NAMALWA (cell line): ENCODE measurements at places on chromosomes 5 and 9.
A peak's percentile ranks its signal among the peaks of the same experiment; 100 is the strongest.

DNA sequence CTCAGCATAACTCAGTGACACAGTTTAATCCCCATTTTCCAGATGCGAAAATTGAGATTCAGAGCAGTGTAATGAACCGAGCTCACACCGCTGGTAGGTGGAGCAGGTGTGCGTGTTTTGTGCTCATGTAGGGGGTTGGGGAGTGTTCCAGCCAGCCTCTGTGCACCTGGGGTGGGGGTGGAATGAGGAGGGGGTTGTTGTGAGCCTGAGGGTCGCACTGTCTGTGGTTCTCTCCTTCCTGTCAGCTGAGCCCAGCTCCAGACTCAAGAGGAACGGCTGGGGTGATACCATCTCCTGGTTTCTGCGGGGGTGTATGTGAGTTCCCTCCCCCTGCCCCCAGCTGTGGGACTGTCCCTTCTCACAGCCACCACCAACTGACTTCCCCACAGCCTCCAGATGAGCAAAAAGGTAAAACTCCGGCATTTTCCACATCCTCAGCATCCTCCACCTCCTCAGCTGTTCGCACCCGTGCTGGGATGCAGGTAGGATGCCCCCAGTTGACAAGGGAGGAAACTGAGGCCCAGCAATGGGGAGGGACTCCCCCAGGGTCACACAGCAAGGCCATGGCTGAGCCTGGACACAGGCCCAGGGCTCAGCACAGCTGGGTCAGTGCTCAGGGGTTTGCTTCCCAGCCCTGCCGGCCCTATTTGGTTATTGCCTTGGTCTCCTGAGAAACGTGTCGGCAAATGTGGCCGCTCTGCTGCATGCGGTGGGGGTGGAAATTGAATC, 2.1 kb downstream of the SH2D3C start:
- DNase-seq = peak; percentile 91

GRCh38 chr5:140175367-140176030, 511 bp downstream of the CYSTM1 start:
- peak; percentile 86 for DNase-seq

- no peak for DNase-seq
These were observed 162.4 kb upstream of the ZNF608 start for GRCh38 chr5:124908581-124909451.

- DNase-seq = no peak
These were observed 100.4 kb upstream of the MAMDC2 start for GRCh38 chr9:69943148-69943806.

DNA sequence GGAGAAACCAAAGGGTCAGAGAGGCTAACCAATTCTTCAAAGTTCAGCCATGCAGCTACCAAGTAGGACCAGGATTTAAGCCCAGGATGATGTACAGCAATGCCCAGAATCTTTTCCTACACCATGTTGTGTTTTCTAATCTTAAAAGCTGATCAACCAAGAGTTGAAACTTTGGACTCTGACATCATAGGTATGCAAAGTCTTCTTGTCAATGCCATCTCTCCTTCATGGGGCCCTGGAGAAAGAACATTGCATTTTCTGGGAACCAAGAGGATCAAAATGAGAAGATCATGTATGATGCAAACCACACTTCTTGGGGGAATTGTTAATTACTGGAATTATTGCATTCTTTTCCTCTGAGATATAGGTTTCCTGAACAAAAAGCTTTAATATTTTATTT, 54.4 kb upstream of the XPA start:
- DNase-seq = no peak

DNA sequence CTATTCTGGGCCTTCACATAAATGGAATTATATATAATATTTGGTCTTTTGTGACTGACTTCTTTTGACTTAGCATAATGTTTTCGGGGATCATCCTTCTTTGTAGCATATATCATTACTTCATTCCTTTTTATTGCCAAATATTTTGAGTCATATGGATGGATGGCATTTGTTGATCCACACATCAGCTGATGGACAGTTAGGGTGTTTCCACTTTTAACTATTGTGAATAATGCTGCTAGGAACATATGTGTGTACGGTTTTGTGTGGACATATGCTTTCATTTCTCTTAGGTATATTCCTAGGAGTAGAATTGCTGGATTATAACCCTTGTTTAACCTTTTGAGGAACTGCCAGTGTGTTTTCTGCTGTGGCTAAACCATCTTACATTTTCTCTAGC, 249.6 kb downstream of the FANCC start:
- no peak for DNase-seq

DNA sequence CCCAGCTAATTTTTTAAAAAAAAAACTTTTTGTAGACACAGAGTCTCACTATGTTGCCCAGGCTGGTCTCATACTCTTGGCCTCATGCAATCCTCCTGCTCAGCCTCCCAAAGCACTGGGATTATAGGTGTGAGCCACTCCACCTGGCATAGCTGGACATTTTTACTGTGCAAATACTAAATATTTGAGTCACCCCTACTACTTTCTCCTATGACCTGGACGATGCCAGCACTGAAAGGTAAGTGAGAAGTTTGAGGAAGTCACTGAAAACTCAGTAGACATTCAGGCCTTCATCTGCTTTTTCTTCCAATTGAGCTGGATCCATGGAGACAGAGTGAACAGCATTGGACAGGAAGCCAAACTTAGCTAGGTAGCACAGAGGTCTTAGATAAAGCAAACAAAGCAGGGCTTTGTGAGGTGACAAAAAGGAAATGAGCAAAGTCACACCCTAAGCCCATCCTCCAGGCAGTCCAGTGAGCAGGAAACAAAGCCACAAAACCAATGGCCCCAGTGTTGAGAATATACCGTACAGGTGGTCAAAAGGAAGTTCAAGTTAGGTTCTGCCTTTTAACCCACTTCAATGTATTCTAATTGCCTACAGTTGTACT, 192.6 kb upstream of the RASA1 start:
- peak; percentile 14 for DNase-seq

DNA sequence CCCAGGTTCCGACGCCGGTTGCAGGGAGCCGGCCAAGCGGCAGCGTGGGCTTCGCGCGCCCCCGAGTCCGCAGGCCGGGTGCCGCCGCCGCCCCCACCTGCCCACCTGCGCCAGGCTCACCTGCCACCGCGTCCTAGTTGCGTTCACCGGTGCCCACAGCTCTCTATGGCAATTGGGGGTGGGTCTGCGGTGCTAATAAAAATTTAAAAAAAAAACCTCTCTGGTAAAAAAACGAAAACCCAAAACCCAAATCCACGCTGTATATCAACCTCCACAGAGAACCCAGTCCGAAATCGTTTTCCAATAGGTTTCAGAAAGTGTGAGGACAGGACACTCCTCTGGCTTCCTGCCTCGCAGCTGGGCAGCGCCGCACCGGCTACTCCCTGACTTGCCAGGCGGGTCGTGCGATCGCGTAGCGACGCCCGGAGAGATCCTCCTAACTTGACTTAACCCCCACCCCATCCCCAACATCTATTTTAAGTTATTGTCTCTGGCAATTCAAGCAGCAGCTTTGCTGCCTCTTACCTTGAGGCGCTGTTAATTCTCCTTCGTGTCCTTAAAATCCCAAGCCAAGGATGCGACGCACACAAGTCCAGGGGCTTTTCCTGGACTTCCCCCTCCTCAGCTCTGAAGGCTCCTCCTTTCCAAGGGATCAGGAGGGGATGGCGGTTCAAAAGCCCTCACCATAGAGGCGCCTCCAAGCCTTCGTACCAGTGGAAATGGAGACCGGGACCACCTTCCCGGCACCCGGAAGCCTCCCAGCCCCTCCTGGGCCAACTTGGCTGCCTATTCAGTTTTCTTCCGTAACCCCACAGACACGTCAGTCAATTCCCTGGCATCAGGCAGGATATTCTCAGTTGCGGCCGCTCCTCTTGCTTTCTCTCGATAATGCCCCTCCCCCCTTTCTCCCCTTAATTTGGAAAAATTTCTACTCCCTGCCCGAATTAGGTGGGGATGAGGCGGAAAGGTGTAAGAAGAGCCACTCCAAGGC, 1639.4 kb upstream of the C9orf72 start:
- no peak for DNase-seq

DNA sequence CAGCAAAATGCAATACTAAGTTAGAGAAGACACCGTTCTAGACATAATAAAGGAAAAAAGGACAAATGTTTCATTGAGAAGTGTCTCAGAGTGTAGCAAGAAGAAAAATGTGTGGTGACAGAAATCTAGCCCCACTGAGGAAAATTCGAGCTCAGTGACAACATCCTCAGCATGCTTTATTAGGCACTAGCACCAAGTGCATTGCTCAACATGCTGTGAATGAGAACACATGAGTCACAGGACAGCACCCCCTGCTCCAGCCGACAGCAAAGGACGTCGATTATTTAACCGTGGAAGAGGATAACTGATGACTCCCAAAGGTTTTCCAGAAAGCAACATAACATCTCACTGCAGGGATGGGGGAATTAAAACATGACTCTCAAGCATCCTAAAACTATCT, 182.7 kb downstream of the GNAQ start:
- no peak for DNase-seq

DNA sequence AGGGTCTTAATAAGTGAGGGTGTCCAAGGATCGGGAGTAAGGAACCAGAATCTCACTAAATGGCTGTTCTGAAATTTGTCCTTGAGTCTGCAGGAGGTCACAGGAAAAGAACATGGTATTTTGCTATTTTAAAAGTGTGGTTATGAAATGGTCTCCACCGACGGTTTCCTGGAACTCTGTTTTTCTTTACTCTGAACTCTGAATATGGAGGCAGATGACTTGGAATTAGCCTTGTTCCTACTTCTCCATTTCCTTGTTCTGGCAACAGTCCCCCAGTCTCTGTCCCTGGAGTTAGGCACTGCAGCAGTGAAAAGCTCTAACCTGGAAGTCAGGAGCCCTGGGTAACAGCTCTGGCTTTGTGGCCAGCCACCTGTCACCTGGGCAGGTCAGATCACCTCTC, 46.6 kb upstream of the C5orf58 start:
- no peak for DNase-seq

DNA sequence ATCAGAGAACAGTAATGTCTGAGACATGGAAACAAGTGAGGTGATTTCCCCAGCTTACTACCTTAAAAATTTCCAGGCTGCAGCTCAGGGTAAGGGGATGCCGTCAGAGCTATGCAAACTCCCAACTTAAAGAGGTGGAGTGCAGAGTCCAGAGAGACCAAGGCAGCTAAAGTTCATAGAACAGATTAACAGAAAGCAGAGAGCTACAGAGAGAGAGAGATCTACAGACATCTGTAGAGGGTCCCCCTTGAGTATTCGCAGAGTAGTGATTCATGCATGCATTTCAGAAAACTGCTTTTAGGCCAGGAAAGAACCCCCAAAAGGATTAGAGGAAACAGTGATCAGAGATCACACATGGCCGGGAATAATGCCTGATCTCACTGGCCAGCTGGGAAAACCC, 306.2 kb upstream of the PUM3 start:
- DNase-seq = no peak

DNA sequence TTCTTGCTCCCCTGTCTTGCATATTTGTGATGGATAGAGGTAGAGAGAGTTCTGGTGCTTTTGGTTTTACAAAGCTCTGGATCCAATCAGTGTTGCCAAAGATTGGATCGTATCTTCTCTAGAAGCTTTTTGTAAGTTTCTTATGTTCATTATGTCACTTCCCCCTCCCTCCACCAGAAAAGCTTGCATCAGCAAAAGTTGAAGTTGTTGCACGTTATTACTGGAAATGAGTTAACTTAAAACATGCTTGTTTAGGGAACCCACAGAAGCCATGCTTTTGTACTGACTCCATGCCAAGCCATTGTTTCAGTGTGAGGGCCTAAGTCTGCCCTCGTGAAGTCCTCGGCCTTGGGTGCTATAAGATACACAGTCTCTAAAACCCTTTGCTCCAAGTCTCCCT, 186.5 kb downstream of the ERCC6L2 start:
- no peak for DNase-seq

DNA sequence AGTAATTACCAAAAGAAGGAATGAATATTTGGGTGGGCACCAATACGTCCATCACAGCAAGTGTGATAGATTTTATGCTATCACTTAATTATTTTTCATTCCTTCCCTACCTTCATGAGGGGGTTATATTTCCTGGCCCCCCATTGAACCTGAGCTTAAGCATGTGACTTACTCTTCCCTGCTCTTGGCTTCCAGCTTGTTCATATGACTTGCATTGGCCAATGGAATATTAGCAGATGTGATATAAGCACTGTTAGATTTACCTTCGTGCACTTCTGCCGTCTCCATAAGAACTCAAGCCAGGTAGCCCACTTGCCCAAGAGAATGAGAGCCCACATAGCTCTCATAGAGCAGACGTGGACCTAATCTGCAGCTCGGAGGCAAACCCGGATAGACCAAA, 99.1 kb upstream of the SMARCA2 start:
- no peak for DNase-seq

DNA sequence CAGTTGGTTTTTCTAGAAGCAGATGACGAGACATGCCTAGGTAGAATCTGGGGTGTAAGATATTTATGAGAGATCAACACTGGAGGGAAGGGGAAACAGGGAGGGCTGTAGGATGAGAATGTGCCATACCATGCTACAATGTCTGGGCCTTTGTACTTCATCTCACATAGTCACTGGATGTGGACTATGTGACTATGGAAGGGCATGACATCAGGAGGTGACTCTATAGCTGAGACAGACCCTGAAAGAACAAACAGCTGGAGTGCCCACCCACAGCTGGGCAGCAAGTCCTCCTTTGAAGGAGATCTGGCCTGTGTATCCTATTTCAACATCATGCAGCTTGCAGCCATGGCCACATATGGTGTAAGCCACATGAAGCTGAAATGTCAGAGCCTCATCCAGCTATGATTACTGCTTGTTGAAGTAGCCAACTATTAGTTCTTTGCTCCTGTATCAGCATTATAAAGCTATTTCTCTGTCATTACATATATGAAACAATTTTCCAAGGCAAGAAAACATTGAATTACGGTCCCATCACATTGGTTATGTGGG, 46.2 kb upstream of the KIF2A start:
- DNase-seq = no peak

DNA sequence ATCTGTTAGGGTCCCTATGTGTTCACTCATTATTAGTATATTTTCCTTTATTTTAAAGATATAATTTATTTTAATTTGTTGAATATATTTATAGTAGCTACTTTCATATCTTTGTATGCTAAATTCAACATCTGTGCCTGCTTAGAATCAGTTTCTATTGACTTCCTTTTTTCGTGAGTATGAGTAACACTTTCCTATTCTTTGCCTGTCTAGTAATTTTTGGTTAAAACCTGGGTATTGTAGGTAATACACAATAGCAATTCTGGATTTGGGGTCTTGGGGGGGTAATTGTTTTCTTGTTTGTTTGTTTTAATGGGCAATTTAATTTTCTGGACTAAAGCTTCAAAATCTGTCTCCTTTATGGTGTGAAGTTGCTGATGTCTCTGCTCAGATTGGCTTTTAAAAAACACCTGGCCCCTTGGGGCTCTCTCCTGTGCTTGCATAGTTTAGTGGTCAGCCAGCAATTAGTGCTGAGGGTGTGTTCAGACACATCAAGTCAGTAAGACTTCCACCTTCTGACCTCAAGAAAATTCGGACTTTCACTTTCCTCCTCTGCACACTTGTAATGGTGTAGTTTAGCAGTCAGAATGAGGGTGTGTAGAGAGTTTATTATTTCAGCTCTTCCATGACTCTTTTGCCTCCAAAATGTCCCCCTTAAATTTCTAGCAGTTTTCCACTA, 124.4 kb upstream of the MAP1B start:
- DNase-seq = peak; percentile 10

DNA sequence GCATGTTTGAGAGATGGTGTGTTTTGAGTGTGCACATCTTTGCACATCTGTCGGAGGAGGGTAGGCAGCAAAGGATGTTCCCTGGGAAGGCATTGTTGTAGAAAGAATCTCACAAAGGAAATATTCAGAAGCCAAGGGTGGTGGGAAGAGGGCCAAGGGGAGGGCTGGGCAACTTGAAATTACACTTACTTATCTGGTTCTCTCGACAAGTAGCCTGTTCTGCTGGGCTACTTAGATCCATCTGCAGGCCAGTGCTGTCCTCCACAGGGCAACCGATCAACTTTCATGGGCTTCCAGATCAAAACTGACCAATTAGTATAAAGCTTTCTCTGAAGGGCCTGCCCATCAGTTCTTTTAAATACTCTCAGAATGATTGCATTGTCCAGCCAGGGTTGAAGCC, 495.2 kb downstream of the GADD45G start:
- DNase-seq = no peak
